Upper lobe of left lung (tissue), 6 donors: ENCODE measurements at places on chromosomes 13 and 19.

- no peak for DNase-seq
Measured at GRCh38 chr19:13906521-13906904, 512 bp downstream of the CC2D1A start.

- DNase-seq = peak; percentile 27
Measured at GRCh38 chr13:67228031-67228430, 2.1 kb downstream of the PCDH9 start.

DNA sequence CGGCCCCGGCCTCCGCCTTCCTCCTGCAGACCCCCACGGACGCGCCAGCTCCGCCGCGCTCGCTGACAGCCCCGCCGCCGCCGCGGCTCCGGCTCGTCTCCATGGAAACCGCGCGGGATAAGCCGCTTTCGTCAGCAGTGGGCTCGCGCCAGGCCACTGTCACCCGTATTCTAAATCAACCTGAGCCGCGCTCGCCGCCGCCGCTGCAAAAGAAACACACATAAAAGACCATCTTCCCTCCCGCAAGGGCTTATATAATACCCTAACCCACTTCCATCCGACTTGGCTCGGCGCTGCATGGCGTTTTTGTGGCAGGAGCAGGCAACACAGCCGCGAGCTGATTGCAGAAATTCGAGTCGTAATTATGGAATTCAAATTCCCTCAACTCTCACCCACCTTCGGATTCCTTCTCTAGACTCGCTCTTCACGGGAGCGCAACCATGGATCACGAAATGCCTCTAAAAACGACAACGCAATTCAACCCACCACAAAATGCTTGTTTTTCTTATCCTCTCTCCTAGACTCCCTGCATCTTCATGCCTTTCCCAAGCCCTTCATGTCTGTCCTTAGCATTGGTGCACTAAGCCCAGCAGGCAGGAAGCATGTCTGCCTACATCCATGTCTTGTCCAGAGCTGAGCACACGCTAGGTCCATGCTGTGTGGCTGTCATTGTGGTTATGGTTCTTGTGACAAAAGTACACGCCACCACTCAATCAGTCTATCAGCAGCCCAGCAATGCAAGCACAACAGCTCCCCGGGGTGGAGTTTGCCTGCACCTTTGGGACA is at the start of gene AMER2:
Gene AMER2 (minus strand): TSS at position 772 of the 786 bp plus-strand sequence. CDS start 669 bp downstream, at position 103.
- DNase-seq = peak; percentile 86

DNA sequence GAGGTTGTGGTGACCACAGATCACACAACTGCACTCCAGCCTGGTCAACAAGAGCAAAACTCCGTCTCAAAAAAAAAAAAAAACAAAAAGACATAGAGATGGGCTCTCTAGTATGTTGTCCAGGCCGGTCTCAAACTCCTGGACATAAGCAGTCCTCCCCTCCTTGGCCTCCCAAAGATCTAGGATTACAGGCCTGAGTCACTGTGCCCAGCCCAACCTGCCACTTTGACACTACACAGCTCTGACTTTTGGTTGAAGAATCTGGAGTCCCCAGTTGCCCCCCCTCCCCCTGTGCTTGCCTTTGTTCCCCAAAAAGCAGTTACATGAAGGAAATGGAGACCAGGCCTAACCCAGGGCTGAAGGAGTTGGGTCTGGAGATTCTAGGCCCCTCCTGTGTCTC is 12.9 kb downstream of the CARM1 start:
- no peak for DNase-seq

GRCh38 chr19:56837492-56838023 is 3.0 kb downstream of the PEG3 start:
- peak; percentile 84 for DNase-seq

DNA sequence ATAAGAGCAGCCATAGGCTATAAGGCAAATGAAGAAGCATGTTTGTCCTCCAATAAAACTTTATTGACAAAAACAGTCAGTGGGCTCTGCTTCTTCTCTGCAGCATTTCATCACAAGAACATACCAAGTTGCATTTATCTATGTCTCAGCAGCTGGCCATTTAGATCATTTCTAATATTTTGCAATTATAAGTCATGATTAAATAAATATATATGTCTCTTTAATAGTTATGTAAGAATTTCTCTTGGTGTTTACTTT is 153.5 kb downstream of the RFC3 start:
- no peak for DNase-seq

DNA sequence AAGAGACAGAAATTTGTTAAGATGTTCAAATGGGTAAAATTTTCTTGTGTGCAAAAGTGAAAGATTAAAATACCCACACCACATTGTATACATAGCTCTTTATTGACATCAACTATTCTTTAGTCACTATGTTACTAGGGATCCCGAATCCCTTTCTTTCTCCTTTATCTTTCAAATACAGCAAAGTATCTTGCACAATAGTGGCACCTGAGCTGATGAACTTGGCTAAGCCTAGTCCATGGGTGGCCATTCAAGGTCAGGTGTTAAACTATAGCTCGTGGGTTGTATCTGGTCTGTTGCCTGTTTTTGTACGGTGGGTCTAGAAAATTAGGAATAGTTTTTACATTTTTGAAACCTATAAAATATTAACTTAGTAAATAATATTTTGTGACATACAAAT is 210.9 kb downstream of the SLITRK6 start:
- DNase-seq = no peak

DNA sequence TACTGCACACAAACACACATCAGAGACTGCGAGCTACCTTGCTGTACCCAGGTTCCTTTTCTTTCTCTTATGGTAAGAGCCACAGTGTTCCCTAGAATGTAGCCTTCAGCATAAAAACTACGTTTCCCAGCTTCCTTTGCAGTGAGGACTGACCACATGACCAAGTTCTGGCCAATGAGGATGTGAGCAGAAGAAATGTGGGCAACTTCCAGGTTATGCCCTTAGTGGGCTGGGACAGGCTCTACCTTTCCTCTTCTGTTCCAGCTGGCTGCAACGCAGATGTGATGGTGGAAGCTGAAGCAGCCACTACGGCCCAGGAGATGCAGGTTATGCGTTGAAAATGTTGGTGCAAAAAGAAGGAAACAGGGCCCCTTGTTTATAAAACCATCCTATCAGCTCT is 27.5 kb downstream of the VRK3 start:
- DNase-seq = no peak

DNA sequence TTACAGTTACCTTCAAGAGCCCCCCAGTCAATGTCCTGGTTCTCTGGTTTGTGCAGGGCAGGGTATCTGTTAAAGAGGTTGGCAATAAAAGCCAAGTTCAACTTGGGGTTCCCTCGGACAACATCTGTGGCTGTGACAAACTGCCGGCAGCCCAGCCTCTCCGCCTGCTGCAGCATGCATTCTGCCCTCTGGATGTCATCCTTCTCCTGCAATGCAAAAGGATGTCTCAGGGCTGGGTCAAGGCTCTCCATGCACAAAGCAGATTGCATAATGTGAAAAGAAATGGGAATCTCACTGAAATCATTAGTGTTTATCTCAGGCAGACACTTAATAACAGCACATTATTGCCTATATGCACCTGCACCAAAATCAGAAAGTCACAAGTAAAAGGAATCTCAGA is 35.1 kb downstream of the LCP1 start:
- peak; percentile 21 for DNase-seq

DNA sequence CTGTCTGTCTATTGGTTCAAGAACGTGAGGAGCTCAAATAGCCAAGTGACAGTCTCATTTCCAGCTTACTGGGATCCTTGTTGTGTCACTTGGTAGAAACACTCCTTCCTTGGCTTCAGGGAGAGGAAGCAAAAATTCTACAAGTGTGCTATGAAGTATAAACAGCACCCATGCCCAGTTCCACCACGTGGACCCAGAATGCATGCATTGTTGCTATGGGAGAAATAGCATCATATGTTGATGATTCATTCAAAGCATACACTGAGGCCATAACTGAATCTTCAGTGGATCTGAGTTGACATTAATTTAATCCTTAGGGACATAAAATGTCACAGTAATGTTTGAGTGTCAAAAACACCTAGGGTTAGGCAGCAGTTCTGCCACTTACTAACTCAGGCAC is 199.0 kb upstream of the RXFP2 start:
- no peak for DNase-seq

GRCh38 chr13:61339054-61339621 is 76.5 kb downstream of the PCDH20 start:
- no peak for DNase-seq

DNA sequence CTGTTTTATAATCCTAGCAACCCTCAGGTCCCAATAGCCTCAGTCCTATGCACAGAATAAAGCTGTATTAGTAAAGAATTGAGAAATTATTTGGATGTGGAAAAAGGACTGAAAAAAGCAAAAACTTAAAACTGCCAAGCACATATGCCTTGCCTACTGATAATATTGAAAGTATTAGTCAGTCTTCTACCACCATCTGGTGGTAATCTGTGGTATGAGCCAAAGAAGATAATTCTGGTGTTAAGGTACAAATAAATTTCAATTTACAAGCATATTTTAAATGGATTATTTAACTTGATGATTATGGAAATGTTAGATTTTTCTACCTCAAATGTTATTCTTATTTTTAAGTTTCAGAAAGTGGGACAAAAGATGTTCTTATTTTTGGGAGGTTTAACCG is 460.3 kb upstream of the KLHL1 start:
- no peak for DNase-seq

DNA sequence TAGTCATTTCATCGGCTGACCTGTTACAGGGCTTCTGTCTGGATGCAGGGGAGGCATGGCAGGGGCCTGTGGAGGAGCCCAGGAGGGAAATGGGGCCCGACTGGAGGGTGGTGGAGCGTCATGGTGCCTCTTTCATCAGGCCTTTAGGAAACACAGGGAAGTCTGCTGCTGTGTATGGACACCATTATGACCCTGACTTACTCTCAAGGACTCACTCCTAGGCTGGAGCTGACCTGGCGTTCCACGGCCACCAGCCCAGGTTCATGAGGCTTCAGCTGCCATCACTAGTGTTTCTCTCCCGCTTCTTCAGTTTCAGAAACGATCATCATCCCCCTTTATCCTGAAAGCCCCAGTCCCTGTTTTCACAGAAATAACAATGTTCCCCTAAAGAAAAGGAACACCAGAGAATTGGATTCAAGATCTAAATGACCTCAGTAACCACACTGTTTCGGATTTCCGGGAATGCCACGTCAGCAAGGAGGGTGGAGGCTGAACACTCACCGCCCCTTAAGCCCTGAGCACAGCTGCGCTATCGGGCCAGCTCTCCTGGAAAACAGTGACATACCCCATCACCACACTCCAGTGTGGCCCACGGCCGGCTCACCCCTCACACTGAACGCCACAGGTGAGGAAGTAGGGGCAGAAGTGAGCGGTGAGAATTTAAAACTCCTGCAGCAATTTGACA is 67.6 kb downstream of the SOX1 start:
- DNase-seq = no peak

DNA sequence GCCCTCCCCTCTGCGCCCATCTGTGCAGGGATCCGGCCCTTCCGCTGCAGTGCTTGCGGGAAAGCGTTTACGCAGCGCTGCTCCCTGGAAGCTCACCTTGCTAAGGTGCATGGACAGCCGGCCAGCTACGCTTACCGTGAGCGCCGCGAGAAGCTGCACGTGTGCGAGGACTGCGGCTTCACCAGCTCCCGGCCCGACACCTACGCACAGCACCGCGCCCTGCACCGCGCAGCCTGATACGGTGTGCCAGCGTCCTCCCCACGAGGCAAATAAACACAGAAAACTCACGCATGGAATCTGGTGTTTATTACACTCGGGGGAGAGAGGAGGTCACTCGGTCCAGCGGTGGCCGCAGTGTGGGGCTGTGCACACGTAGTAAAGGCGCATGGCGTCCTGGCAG is 1.2 kb downstream of the POLR2I start:
- peak; percentile 83 for DNase-seq

DNA sequence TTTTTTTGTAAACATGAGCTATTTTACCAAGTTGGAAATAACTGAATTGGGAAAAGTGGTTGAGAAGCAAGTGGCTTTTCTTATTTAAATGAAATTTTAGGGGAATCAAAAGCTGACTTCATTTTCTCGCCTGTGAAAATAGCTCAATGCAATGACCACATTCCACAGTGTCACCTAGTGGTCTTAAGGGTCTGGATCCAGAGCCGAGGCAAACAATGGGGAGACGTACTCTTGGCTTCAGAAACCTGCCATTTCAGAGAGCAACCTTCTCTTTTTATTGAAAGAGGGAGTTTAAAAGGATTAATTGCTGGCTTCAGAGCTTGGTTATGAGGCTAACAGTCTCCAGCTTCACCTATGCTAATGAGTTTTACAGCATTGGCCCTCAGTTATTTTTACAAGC is 39.7 kb upstream of the RXFP2 start:
- no peak for DNase-seq

DNA sequence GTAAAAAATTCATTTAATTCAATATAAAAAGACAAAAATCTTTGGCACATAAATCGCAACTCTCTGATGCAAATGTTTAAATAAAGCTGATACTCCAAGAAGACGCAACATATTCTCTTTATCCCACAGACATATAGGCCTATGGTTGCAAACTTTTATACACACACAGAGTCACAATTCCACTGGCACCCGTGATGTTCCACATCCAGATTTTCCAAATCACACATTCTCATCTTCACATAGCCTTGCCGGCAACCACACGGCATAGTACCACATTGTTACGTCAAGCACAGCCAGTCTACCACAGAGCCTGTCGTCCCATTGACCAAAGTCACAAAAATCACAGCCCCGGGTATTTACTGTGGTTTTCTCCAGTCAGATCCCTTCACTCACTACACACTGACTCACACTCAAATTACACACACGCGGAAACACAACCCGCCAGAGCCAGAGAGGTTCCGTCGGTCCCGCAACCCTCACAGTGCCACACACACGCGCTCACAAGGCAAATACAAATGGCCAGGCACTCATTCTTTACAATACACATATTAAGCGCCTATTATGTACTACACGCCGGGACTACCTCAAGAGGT is 546 bp upstream of the ZNF546 start:
- no peak for DNase-seq

GRCh38 chr13:75904012-75904411 is 267.9 kb downstream of the LMO7 start:
- no peak for DNase-seq

GRCh38 chr19:31120952-31121351 is 228.3 kb downstream of the TSHZ3 start:
- DNase-seq = no peak

- no peak for DNase-seq
Measured at GRCh38 chr13:29523199-29523961, 72.1 kb downstream of the SLC7A1 start.

GRCh38 chr13:35648201-35648600 is 171.7 kb upstream of the MAB21L1 start:
- no peak for DNase-seq

- no peak for DNase-seq
Measured at GRCh38 chr19:13484166-13484565, 22.1 kb downstream of the CACNA1A start.

GRCh38 chr19:2246801-2247361 is 2.2 kb upstream of the AMH start:
- peak; percentile 85 for DNase-seq
